ENCODE measurements at places on chromosomes 11 and 22. TPM values are rescaled to one million over a fixed set of nuclear protein-coding genes. Genes with fewer than 3 reads are reported as not detected.

NAV2 gene
- 1.8 TPM for total RNA-seq

BIRC3 gene
- 155 TPM for total RNA-seq

APOA5 gene
- not detected for total RNA-seq

PIWIL4 gene
- 1.6 TPM for total RNA-seq

TCF20 gene
- total RNA-seq, result 82.8 TPM

ABCG4 gene
- 0.09 TPM for total RNA-seq

MPEG1 gene
- not detected for total RNA-seq

NOX4 gene
- total RNA-seq, result not detected

GP1BB gene
- total RNA-seq, result not detected

NXPE1 gene
- total RNA-seq, result not detected

OR51B5 gene
- 0.30 TPM for total RNA-seq

CD81 gene
- total RNA-seq, result 116 TPM

INPP5J gene
- total RNA-seq, result 0.29 TPM

TRPM5 gene
- total RNA-seq, result not detected

VWCE gene
- 11.8 TPM for total RNA-seq

C11orf42 gene
- total RNA-seq, result not detected

POTEH gene
- not detected for total RNA-seq
